ENCODE measurements at places on chromosomes 5 and 9. TPM values are rescaled to one million over a fixed set of nuclear protein-coding genes. Genes with fewer than 3 reads are reported as not detected.

The PHYKPL gene
- total RNA-seq, result 23.6 TPM

DNA sequence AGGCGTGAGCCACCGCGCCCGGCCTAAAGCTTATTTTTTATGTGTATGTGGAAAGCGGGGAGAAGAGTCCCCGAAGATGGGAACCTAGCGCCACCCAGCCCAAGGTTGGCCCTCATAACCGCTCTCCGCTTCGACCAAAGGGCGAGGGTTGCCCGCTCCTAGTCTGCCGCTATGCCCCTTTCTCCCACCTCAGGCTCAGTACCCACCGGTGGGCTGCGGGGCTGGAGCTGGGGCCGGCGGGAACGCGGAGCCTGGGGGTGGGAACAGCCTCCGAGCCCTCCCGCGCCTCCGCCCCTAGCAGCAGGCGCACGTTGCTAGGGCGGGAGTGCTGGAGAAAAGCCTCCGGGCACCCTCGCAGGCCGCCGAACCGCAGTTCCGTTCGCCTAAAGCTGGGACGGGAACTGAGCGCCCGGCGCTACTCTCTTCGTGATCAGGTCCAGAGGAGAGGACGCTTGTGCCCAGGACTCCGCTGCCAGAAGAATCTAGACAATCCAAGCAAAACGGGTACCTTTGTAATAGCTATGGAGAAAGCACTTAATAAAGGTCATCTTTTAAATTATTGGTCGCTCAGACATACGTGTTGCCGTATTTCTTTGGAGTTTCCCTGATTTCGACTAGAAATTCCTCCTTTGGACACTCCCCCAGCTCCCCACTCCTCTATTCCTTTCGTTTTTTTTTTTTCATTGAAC is at the start of gene WDR31:
Gene WDR31 (minus strand): TSS at position 265 of the 689 bp plus-strand sequence. CDS start 8,253 bp downstream, outside the sequence.
- peaks cover 10% of the 10 kb centered on the region for H3K4me1 ChIP-seq
- peak within 1 kb of the TSS; percentile 86 for H3K4me3 ChIP-seq
- peak; percentile 70 for DNase-seq

GRCh38 chr9:98998441-98999151 is 54.9 kb downstream of the COL15A1 start:
- H3K36me3 ChIP-seq, result no peaks in the 10 kb centered on the region
- H3K4me1 ChIP-seq, result peaks cover 19% of the 10 kb centered on the region
- DNase-seq, result peak; percentile 29
- H3K4me3 ChIP-seq, result peak overlapping the region; percentile 52

The PCDHB11 gene
- 0.33 TPM for total RNA-seq

- H3K27ac ChIP-seq, result no peak within 1 kb of the TSS
- peaks cover 4% of the 10 kb centered on the region for H3K36me3 ChIP-seq
- peaks cover 3% of the 10 kb centered on the region for H3K27me3 ChIP-seq
These were observed at the start of gene GRIN3A for GRCh38 chr9:101738566-101739183. Gene GRIN3A, minus strand, starts transcription at chr9:101738647. Its CDS starts 668 bp downstream, at chr9:101737979.

GRCh38 chr9:36902861-36903524 is 131.1 kb downstream of the PAX5 start:
- H3K4me3 ChIP-seq, result no peak overlapping the region
- H3K36me3 ChIP-seq, result no peaks in the 10 kb centered on the region
- peaks cover 61% of the 10 kb centered on the region for H3K27me3 ChIP-seq
- H3K27ac ChIP-seq, result no peak overlapping the region
- H3K4me1 ChIP-seq, result no peaks in the 10 kb centered on the region

- H3K4me1 ChIP-seq, result peaks cover 14% of the 10 kb centered on the region
- H3K36me3 ChIP-seq, result no peaks in the 10 kb centered on the region
- peak overlapping the region; percentile 81 for H3K4me3 ChIP-seq
- peak overlapping the region; percentile 93 for H3K27ac ChIP-seq
- DNase-seq, result peak; percentile 89
These were observed 16.5 kb upstream of the QRFP start for GRCh38 chr9:130912932-130913598.

GRCh38 chr5:32108167-32108566 is 66.0 kb downstream of the GOLPH3 start:
- no peak for DNase-seq
- no peak overlapping the region for H3K4me3 ChIP-seq
- H3K36me3 ChIP-seq, result peaks cover 45% of the 10 kb centered on the region
- peaks cover 5% of the 10 kb centered on the region for H3K4me1 ChIP-seq

DNA sequence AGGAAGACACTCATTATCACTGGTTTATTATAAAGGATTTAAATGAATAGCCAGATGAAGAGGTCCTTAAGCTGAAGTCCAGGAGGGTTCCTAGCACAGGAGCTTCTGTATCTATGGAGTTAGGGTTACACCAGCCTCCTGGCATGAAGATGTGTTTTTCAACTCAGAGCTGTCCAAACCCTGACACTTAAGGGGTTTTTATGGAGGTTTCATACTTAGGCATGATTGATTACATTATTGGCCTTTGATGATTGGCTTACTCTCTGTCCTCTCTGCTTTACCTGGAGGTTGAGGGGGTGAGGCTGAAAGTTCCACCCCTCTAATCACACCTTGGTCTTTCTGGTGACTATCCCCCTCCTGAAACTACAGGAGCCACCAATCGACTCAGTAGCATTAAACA is 84.9 kb upstream of the ZNF169 start:
- no peak overlapping the region for H3K4me3 ChIP-seq
- no peak for DNase-seq
- no peak overlapping the region for H3K27ac ChIP-seq
- peaks cover 51% of the 10 kb centered on the region for H3K36me3 ChIP-seq

DNA sequence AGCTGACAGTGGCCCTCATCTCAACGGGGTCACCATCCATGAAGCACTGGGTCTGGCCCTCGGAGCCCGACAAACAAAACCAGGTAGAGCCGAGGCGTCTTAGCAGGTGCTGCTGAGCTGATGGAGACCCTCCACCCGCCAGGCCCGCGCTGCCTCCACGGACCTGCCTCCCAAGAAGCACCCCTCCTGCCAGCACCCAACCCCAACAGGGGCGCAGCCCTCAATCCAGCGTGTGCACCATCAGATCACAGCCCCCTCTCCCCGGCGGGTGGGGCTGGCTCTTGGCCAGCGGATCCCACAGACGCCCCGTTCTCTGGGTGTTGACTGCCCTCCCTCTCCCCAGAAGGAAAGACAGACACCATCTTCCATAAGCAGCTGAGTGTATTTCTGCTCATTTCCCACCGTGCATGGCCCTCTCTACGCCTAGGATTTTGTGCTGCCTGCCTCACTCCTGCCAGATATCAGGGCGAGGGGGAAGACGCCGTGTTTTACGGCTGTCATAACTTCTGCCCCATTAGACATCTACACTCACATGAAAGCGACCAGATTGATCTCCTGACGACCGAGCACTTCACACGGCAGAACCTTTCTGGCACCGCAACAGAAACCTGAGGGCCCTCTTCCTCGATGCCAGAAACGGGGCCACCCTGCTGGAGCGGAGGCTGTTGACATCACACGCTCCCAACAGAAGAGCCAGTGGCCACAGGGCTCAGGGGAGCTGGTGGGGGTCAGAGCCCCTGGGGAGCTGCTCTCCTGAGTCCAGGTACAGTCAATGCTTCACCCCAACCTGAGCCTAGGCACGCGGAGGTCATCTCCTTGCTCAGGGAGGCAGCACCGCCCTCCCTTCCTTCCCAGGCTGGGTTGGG is 12.4 kb downstream of the NACC2 start:
- DNase-seq, result no peak
- no peaks in the 10 kb centered on the region for H3K36me3 ChIP-seq
- no peak overlapping the region for H3K27ac ChIP-seq
- H3K4me3 ChIP-seq, result no peak overlapping the region
- H3K27me3 ChIP-seq, result no peaks in the 10 kb centered on the region
- H3K4me1 ChIP-seq, result no peaks in the 10 kb centered on the region

The GLRA1 gene
- total RNA-seq, result not detected

The SHISAL2B gene
- total RNA-seq, result not detected

The ARL10 gene
- 7.3 TPM for total RNA-seq

- 0 out of 2 replicates have a peak, but pooled peaks cover 3% of the 10 kb centered on the region for H3K27me3 ChIP-seq
- H3K4me3 ChIP-seq, result no peak overlapping the region
- H3K36me3 ChIP-seq, result no peaks in the 10 kb centered on the region
- H3K4me1 ChIP-seq, result no peaks in the 10 kb centered on the region
These were observed 30.5 kb downstream of the RXRA start for GRCh38 chr9:134356496-134357470.

DNA sequence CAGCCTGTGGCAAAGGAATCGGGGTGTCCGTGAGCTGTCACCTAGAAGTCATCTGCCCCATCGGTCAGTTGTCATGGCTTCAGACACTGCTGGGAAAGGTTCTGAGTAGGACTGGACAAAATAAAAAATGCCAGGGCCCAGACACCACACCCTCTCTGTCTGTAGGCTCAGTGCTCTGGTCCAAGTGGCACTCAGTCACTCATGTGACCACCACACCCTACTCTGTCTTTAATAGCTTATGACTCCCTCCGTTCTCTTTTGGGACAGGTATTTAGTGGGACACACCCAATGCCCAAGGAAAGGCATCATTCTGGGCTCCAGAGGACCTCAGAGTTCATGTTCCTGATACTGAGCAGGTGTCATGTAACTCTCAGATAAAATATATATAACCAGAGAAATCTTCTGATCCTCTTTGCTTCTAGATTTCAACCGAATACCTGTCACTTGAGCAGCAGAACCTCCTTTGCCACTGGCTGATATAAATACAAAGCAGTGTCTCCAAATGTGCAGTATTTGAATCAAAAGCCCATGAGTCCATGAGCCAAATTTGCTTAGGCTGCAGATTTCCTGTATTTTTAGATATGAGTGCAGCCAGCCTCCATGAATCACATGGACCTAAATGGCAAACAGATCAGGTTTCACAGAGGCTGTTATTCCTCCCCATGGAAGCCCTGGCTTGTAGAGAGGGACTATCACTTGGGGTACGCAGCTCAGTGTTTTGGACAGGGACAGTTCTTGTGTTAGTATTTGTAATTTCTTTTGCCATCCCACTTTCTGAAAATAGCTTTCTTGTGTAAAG is 272.0 kb downstream of the ARHGAP26 start:
- H3K4me3 ChIP-seq, result no peak overlapping the region
- H3K36me3 ChIP-seq, result no peaks in the 10 kb centered on the region
- peaks cover 19% of the 10 kb centered on the region for H3K4me1 ChIP-seq
- H3K27me3 ChIP-seq, result no peaks in the 10 kb centered on the region
- no peak overlapping the region for H3K27ac ChIP-seq

The XPA gene
- total RNA-seq, result 10.7 TPM

The MROH2B gene
- total RNA-seq, result not detected

GRCh38 chr5:133242221-133242835 is 190.5 kb downstream of the HSPA4 start:
- peaks cover 11% of the 10 kb centered on the region for H3K27me3 ChIP-seq
- no peaks in the 10 kb centered on the region for H3K36me3 ChIP-seq
- H3K4me1 ChIP-seq, result peaks cover 30% of the 10 kb centered on the region
- no peak for DNase-seq

- no peak overlapping the region for H3K27ac ChIP-seq
- H3K36me3 ChIP-seq, result no peaks in the 10 kb centered on the region
- no peak overlapping the region for H3K4me3 ChIP-seq
- no peaks in the 10 kb centered on the region for H3K4me1 ChIP-seq
- no peak for DNase-seq
- H3K27me3 ChIP-seq, result no peaks in the 10 kb centered on the region
These were observed 121.4 kb downstream of the ASTN2 start for GRCh38 chr9:117293206-117294114.

The ADAMTSL1 gene
- total RNA-seq, result 50.1 TPM

DNA sequence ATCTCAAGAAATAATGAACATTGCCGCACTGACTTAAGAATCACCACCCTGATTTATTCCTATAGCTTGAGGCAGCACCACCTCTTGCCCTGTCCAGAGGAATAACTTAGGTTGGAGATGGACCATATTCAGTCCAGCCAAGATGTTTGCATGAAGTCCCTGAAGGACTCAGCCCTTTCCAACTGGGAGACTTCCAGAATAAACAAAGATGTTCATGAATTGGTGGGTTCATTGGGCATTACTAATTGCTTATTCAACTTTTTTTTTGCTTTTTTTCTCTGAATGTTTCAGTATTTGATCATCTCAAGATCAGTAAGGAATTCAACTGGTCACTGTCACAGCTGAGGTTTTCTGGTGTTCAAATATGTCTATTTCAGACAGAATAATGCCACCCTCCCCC is 470.6 kb downstream of the CCDC171 start:
- peaks cover 46% of the 10 kb centered on the region for H3K4me1 ChIP-seq
- peak overlapping the region; percentile 21 for H3K4me3 ChIP-seq
- peak overlapping the region; percentile 40 for H3K27ac ChIP-seq
- no peaks in the 10 kb centered on the region for H3K27me3 ChIP-seq

The ZBTB6 gene
- 7.8 TPM for total RNA-seq

GRCh38 chr9:6833518-6834192 is 75.9 kb downstream of the KDM4C start:
- no peak overlapping the region for H3K27ac ChIP-seq
- DNase-seq, result no peak
- H3K27me3 ChIP-seq, result no peaks in the 10 kb centered on the region
- peaks cover 25% of the 10 kb centered on the region for H3K36me3 ChIP-seq
- H3K4me1 ChIP-seq, result peaks cover 11% of the 10 kb centered on the region
- no peak overlapping the region for H3K4me3 ChIP-seq

DNA sequence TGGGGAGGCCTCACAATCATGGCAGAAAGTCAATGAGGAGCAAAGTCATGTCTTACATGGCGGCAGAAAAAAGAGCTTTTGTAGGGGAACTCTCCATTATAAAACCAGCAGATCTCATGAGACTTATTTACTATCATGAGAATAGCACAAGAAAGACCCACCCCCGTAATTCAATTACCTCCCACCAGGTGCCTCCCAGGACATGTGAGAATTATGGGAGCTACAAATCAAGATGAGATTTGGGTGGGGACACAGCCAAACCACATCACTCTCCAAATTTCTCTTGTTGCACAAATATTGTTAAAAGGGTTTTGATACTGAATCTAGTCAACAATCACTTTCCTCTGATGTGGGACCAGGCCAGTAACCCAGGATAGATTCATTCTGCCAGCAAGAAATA is 1176.1 kb downstream of the CDH9 start:
- no peaks in the 10 kb centered on the region for H3K36me3 ChIP-seq
- H3K4me1 ChIP-seq, result no peaks in the 10 kb centered on the region
- no peak overlapping the region for H3K27ac ChIP-seq
- DNase-seq, result no peak

The SEMA4D gene
- total RNA-seq, result not detected

- H3K27me3 ChIP-seq, result no peaks in the 10 kb centered on the region
- no peak overlapping the region for H3K27ac ChIP-seq
- H3K4me1 ChIP-seq, result peaks cover 23% of the 10 kb centered on the region
- no peak overlapping the region for H3K4me3 ChIP-seq
- no peak for DNase-seq
These were observed 35.5 kb downstream of the ARHGEF37 start for GRCh38 chr5:149616727-149617285.

DNA sequence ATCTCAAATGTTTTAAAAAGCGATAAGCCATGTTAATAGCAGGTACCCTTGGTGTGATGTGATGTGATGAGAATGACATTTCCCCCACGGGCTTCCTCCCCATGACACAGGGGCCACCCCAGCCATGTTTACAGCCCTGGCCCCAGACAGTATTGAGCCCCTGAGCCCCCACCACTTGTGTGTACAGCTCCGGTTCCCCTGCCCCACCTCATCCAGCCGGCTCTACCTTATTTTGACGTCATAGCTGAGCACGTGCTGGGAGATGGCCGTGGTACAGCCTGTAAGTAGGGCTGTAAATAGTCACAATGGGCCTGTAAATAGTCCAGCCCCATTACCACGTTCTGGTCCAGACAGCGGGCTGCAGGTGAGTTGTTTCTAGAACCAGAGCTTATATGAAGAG is 24.9 kb upstream of the HNRNPH1 start:
- no peak overlapping the region for H3K27ac ChIP-seq
- peaks cover 38% of the 10 kb centered on the region for H3K27me3 ChIP-seq
- no peaks in the 10 kb centered on the region for H3K36me3 ChIP-seq

The IL13 gene
- total RNA-seq, result not detected

GRCh38 chr5:159975462-159976019 is 33.4 kb upstream of the TTC1 start:
- H3K27ac ChIP-seq, result peak overlapping the region; percentile 96
- H3K4me1 ChIP-seq, result peaks cover 55% of the 10 kb centered on the region
- peak overlapping the region; percentile 74 for H3K4me3 ChIP-seq
- H3K27me3 ChIP-seq, result peaks cover 2% of the 10 kb centered on the region
- peak; percentile 97 for DNase-seq

The ITK gene
- not detected for total RNA-seq

The MARCHF11 gene
- total RNA-seq, result not detected
